Muscle of leg (tissue), 16 donors: ENCODE measurements at places on chromosomes 2 and 18. TPM values are rescaled to one million over a fixed set of nuclear protein-coding genes. Genes with fewer than 3 reads are reported as not detected.

- no peaks in the 10 kb centered on the region for H3K4me1 ChIP-seq
- no peaks in the 10 kb centered on the region for H3K27me3 ChIP-seq
- no peak overlapping the region for H3K4me3 ChIP-seq
- peak overlapping the region; percentile 52 for H3K27ac ChIP-seq
- DNase-seq: peak; percentile 94
- H3K36me3 ChIP-seq: no peaks in the 10 kb centered on the region
Measured at GRCh38 chr2:53021292-53021691, 746.3 kb upstream of the CHAC2 start.

- H3K36me3 ChIP-seq: no peaks in the 10 kb centered on the region
- DNase-seq: no peak
- H3K4me3 ChIP-seq: no peak overlapping the region
- no peak overlapping the region for H3K27ac ChIP-seq
Measured at GRCh38 chr2:236550701-236551465, 18.7 kb upstream of the ACKR3 start.

CXCR1 gene
- not detected for total RNA-seq

METTL8 gene
- total RNA-seq: 16.7 TPM

GRCh38 chr18:12946549-12947284 is 1.1 kb upstream of the SEH1L start:
- H3K27ac ChIP-seq: peak overlapping the region; percentile 98
- DNase-seq: peak; percentile 79
- no peaks in the 10 kb centered on the region for H3K36me3 ChIP-seq
- H3K4me1 ChIP-seq: peaks cover 25% of the 10 kb centered on the region
- H3K4me3 ChIP-seq: peak overlapping the region; percentile 79

EDAR gene
- total RNA-seq: 0.04 TPM

- peak; percentile 5 for DNase-seq
- H3K4me3 ChIP-seq: no peak overlapping the region
- H3K4me1 ChIP-seq: peaks cover 43% of the 10 kb centered on the region
- H3K27me3 ChIP-seq: peaks cover 9% of the 10 kb centered on the region
Measured at GRCh38 chr2:74551942-74552913, 1.5 kb downstream of the LOXL3 start.

GRCh38 chr2:120861191-120861575 is 125.5 kb downstream of the GLI2 start:
- peaks cover 3% of the 10 kb centered on the region for H3K27me3 ChIP-seq
- no peak for DNase-seq
- H3K27ac ChIP-seq: no peak overlapping the region

GRCh38 chr2:68911246-68911645 is 40.0 kb upstream of the BMP10 start:
- no peak for DNase-seq
- H3K27ac ChIP-seq: no peak overlapping the region
- H3K36me3 ChIP-seq: no peaks in the 10 kb centered on the region
- H3K27me3 ChIP-seq: peaks cover 3% of the 10 kb centered on the region
- H3K4me3 ChIP-seq: no peak overlapping the region

TXNDC9 gene
- total RNA-seq: 27.0 TPM

- no peaks in the 10 kb centered on the region for H3K27me3 ChIP-seq
- H3K4me3 ChIP-seq: no peak overlapping the region
- no peaks in the 10 kb centered on the region for H3K4me1 ChIP-seq
- H3K27ac ChIP-seq: no peak overlapping the region
- no peaks in the 10 kb centered on the region for H3K36me3 ChIP-seq
Measured at GRCh38 chr18:4077204-4077603, 377.9 kb downstream of the DLGAP1 start.

DNA sequence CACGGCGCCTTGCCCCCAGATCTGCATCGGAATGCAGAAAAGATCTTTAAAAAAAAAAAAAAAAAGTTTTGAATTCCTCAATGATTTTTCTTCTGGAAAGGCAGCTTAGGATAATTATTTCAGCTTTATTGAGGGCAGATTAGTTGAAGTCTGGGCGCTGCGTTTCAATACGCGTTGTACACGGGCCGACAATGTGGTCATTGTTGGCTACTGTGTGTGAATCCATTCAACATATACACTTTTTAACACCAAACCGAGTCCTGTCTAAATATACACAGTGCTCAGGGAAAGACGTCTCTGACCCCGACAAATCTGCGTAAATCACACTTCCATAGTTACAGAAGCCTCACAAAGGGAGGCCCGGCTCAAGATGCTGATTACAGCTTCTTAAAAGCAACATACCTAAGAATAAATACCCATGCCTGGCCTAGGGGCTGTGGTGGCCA is 1.4 kb upstream of the SIX3 start:
- peaks cover 100% of the 10 kb centered on the region for H3K27me3 ChIP-seq
- no peak for DNase-seq
- peaks cover 39% of the 10 kb centered on the region for H3K4me1 ChIP-seq
- H3K4me3 ChIP-seq: no peak overlapping the region

DNA sequence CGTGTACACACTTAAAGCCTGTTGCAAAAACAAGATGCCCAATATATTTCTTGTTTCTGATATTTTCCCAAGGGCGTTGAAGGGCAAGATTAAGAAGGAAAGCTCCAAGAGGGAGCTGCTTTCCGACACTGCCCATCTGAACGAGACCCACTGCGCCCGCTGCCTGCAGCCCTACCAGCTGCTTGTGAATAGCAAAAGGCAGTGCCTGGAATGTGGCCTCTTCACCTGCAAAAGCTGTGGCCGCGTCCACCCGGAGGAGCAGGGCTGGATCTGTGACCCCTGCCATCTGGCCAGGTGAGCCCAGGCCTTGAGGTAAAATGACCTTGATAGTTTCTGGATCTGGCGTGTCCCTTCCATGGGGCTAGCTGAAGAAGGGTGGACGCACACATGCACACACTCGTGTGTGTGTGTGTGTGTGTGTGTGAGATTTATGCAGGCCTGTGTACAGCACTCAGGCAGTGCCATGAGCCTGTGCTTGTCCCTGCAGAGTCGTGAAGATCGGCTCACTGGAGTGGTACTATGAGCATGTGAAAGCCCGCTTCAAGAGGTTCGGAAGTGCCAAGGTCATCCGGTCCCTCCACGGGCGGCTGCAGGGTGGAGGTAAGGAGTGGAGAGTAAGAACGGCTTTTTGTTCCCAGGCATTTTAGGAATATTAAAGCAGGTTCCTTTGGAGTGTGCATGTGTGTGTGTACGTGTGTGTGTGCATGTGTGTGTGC is 23.6 kb downstream of the MLPH start:
- no peaks in the 10 kb centered on the region for H3K36me3 ChIP-seq
- no peak overlapping the region for H3K27ac ChIP-seq
- H3K27me3 ChIP-seq: no peaks in the 10 kb centered on the region
- H3K4me1 ChIP-seq: peaks cover 40% of the 10 kb centered on the region
- DNase-seq: no peak

- no peaks in the 10 kb centered on the region for H3K4me1 ChIP-seq
- H3K36me3 ChIP-seq: no peaks in the 10 kb centered on the region
- H3K27ac ChIP-seq: no peak overlapping the region
- H3K4me3 ChIP-seq: no peak overlapping the region
- DNase-seq: no peak
Measured at GRCh38 chr2:230688490-230688889, 24.2 kb upstream of the CAB39 start.

DNA sequence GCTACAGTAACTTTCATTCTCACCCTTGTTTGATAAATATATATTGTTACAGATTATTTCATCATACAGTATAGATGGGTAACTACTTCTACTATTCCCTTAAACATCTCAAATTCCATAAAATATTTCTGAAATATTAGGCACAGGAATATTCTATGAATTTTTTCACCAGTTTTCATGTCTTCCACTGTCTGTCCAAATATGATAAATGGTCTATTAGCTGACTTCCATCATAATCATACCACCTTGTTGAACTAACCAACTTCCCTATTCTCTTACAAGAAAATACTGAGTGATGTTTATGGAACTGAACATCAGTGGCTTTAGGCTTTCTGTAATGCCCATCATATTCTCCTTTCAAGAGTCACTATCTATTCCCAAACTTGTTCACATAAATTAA is 82.4 kb downstream of the TRAPPC8 start:
- H3K36me3 ChIP-seq: peaks cover 12% of the 10 kb centered on the region
- no peak for DNase-seq
- H3K27ac ChIP-seq: no peak overlapping the region

DNA sequence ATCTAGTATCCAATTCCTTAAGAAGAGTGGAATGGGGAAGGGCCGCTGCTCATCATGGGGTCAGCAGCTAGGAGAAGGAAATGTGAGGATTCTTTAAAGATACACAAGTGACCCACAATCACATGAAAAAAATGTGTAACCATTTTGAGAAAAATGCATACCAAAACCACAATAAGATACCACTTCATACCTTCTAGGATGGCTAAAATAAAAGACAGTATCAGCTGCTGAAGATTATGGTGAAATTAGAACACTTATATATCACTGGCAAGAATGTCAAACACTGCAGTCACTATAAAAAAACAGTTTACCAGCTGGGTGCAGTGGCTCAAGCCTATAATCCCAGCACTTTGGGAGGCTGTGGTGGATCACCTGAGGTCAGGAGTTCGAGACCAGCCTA is 67.9 kb downstream of the C2orf74 start:
- no peak overlapping the region for H3K4me3 ChIP-seq
- no peaks in the 10 kb centered on the region for H3K27me3 ChIP-seq
- peaks cover 43% of the 10 kb centered on the region for H3K36me3 ChIP-seq
- H3K4me1 ChIP-seq: no peaks in the 10 kb centered on the region
- no peak overlapping the region for H3K27ac ChIP-seq

GRCh38 chr18:63016270-63016669 is 300.9 kb downstream of the PHLPP1 start:
- DNase-seq: peak; percentile 87
- peaks cover 3% of the 10 kb centered on the region for H3K27me3 ChIP-seq
- H3K27ac ChIP-seq: no peak overlapping the region
- no peaks in the 10 kb centered on the region for H3K36me3 ChIP-seq
- no peak overlapping the region for H3K4me3 ChIP-seq

CTAGE1 gene
- not detected for total RNA-seq

DNA sequence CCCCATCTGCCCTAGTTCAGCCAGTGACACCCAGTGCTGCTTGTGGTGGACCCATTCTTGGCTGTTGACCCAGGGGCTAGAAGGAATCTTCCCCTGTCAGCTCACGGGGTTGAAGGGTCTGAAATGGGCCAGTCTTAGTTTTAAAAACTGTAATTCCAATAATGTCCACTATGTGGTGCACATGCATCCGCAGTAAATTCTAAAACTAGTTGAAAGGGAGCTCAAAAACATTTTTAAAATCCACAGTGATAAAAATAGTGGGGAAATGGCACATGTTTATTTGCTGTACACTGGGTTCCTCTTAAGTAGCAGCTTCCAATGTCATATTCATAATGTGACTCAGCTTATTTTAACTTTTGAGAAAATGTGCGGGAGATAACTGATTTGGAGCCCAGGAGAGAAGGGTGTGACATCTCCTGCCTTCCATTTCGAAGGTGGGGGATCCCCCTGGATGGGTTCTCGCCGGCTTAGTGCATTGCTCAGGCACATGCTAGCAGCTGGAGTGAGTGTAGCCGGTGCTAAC is 32.8 kb downstream of the GRHL1 start:
- H3K4me1 ChIP-seq: peaks cover 11% of the 10 kb centered on the region
- no peak overlapping the region for H3K4me3 ChIP-seq
- no peak overlapping the region for H3K27ac ChIP-seq
- no peaks in the 10 kb centered on the region for H3K27me3 ChIP-seq
- DNase-seq: peak; percentile 73

RBKS gene
- 0.80 TPM for total RNA-seq

- H3K36me3 ChIP-seq: no peaks in the 10 kb centered on the region
- no peak overlapping the region for H3K4me3 ChIP-seq
- no peaks in the 10 kb centered on the region for H3K27me3 ChIP-seq
- DNase-seq: no peak
- H3K4me1 ChIP-seq: peaks cover 3% of the 10 kb centered on the region
Measured at GRCh38 chr2:216294305-216294704, 78.0 kb downstream of the MARCHF4 start.

ELOA2 gene
- total RNA-seq: not detected

GRCh38 chr2:129803871-129804270 is 175.6 kb upstream of the RAB6C start:
- no peak overlapping the region for H3K27ac ChIP-seq
- no peaks in the 10 kb centered on the region for H3K36me3 ChIP-seq
- no peak overlapping the region for H3K4me3 ChIP-seq
- no peak for DNase-seq

DNA sequence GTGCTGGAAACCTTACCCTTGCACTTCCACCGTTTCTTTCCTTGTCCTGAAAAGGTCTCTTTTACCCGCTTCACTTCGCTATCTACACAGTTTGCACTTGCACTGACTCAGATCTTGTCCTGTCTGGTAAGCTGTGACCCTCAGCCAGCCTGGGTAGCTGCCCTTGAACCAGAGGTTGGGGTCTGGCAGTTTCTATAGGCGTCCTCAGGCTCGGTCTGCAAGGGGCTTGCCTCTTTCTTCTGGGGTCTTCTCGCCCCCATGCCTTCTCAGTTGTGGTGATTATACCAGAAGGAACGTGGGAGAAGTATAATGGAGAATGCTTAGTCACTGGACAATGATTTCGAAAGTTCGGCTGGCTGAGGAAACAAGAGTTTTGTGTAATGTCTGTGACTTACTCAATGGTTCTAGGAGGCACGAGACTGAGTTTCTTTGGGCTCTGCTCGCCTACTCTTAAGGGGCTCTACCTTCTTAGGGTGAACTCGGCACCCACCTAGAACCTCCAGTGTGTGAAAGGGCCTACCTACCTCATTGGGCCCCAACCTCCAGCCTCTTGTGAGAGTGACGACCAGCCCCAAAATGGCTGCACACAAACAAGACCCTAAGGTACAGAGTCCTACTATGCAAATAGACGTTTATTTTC is 6.9 kb upstream of the STAT1 start:
- peak overlapping the region; percentile 80 for H3K4me3 ChIP-seq
- H3K36me3 ChIP-seq: no peaks in the 10 kb centered on the region
- peaks cover 9% of the 10 kb centered on the region for H3K4me1 ChIP-seq
- DNase-seq: peak; percentile 42
- H3K27me3 ChIP-seq: no peaks in the 10 kb centered on the region

DNA sequence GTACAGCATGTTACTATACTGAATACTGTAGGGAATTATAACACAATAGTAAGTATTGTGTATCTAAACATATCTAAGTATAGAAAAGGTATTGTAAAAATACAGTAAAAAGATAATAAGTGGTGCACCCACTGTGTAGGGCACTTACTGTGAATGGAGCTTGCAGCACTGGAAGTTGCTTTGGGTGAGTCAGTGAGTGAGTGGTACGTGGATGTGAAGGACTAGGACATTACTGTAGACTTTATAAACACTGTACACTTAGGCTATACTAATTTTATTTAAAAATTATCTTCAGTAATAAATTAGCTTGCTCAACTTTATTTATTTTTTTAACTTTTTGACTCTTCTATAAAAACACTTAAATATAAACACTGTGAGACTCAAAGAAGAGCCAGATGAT is 82.6 kb downstream of the MTA3 start:
- no peak for DNase-seq
- H3K27ac ChIP-seq: no peak overlapping the region
- H3K4me3 ChIP-seq: no peak overlapping the region
- no peaks in the 10 kb centered on the region for H3K27me3 ChIP-seq
- peaks cover 1% of the 10 kb centered on the region for H3K36me3 ChIP-seq
- H3K4me1 ChIP-seq: no peaks in the 10 kb centered on the region

GRCh38 chr2:233076749-233077148 is 16.6 kb downstream of the INPP5D start:
- no peak overlapping the region for H3K4me3 ChIP-seq
- H3K27me3 ChIP-seq: peaks cover 3% of the 10 kb centered on the region
- no peaks in the 10 kb centered on the region for H3K36me3 ChIP-seq
- peaks cover 14% of the 10 kb centered on the region for H3K4me1 ChIP-seq
- no peak overlapping the region for H3K27ac ChIP-seq
- no peak for DNase-seq

ASPRV1 gene
- 2.6 TPM for total RNA-seq
